ENCODE measurements at places on chromosomes 7 and 10.
A peak's percentile ranks its signal among the peaks of the same experiment; 100 is the strongest.

DNA sequence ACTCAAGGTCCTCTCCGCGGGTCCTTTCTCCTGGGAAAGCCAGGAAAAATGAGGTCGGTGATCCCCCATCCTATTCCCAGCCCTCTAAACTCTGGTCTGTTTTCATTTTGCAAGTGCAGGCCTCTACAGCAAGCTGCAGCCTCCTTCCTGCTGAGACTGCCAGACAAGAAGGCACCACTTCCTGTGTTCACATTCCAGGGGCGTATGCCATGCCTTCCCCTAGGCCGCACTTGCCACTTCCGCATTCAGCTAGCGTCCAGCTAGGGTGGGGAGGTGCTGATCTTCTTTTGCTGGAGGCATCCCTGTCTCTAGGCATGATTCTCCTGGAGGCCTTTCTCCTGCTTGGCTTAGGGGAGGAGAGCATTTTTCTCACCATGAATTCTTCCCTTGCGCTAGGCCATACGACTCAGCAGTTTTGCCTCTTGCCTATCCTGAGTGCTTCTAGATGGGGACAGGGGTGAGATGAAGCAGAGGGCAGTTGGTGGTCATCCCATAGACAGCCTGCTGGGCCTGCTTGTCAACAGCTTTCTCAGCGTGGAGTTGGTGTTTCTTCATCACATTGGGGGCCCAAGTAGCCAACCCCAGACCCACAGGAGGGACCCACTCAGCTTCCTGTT, 328.9 kb downstream of the RPS24 start:
- peak; percentile 17 for DNase-seq

GRCh38 chr7:74033372-74034311, 5.7 kb downstream of the ELN start:
- DNase-seq, result peak; percentile 60

- DNase-seq, result no peak
These were observed 344.2 kb upstream of the KIAA1217 start for GRCh38 chr10:23864631-23865147.

- DNase-seq, result no peak
These were observed 464.2 kb downstream of the PLXNA4 start for GRCh38 chr7:132112106-132112505.

GRCh38 chr7:44980393-44981034, 1.7 kb upstream of the MYO1G start:
- peak; percentile 62 for DNase-seq

- no peak for DNase-seq
These were observed 513.3 kb downstream of the MDFIC start for GRCh38 chr7:115435178-115435577.

DNA sequence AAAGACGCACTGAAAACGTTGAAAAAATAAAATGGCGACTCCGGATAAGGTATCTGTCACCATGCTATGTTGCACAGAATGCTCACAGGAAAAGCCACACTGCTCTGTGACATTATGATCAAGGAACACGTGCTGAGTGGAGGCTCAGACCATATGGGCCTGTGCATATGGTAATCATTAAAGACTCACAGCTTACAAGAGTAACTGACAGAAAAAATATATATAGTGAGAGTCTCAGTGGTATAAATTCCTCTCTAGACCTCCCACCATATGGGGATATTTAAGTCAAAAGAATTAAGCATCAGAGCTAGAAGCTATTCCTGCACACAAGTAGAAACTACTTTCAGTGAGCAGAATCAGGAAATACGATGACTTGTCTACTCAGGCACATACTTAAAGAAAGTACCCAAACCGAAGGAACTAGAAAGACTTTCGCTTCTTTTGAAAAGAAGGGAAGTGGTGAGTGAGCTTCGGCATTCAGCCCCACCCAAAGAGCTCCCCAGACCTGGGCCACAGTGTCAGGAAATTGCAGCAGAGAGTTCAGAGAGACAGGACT, 65.1 kb upstream of the MPP7 start:
- DNase-seq, result peak; percentile 66

- DNase-seq, result no peak
These were observed 10.1 kb downstream of the PFKFB3 start for GRCh38 chr10:6212806-6213205.

DNA sequence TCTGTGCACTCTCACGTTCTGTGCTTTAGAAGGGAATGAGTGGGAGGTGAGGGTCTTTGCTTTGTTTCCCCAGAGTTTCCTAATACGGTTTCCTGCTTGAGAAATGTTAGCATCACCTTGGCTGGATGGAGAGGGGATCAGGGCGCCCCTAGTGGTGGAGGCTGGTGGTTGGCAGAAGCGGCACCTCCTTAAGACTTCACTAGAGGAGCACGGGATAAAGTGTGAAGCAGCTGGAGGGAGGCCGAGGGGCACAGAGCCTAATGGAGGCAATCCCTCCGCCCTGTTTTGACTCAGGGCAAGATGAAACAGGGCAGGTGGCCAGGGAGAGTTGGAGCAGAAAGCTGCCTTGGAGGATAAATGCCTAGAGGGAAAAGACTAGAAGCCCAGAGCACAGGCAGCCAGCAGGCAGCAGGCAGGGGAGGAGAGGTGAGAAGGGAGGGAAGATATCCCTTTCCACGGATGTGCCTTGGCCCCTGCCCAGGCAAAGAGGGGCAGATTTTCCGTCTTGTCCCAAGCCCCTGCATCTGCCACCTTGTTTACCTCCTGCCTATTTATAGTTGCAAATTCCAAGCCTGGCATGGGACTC, 56.0 kb upstream of the BTRC start:
- no peak for DNase-seq

GRCh38 chr7:105244594-105244993, 144.1 kb downstream of the SRPK2 start:
- no peak for DNase-seq

GRCh38 chr10:93280121-93280698, 201.9 kb downstream of the MYOF start:
- DNase-seq, result no peak

GRCh38 chr10:14758994-14759664, 15.6 kb downstream of the FAM107B start:
- DNase-seq, result no peak

DNA sequence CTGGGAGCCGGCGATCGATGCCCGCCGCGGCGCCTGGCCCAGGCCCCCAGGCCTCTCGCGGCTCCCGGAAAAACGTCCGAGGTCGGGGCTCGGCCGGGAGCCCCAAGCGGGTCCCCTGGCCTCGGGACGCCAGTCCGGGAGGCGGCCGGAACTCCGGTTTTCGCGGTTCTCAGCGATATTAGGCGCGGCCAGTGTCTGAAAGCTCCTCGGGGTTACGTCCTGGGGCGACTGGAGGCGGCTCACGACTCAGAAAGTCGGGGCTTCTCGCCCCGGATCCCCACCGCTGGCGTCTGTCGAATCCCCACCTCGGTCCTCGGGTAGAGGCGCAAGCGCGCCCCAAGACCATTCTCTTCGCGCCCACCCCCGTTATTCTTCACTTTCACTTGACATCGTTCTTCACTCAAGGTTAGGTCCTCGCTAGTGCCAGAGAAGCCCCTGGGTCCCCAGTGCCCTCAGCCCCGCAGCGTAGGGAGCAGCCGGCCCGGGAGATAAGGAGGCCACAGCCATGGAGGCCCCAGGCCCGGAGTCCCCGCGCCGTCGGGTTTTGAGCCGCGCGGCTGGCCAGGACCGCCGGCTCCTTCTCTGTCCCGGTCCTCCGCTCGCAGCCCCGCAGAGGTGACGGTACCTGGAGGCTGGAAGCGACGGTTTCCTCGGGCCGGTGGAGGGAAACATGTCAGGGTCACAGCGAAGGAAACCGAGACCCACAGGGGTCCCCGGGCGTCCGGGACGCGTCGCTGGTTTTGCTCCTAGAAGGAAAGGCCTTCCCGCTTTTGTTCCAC, 35.2 kb upstream of the EBLN1 start:
- peak; percentile 30 for DNase-seq

DNA sequence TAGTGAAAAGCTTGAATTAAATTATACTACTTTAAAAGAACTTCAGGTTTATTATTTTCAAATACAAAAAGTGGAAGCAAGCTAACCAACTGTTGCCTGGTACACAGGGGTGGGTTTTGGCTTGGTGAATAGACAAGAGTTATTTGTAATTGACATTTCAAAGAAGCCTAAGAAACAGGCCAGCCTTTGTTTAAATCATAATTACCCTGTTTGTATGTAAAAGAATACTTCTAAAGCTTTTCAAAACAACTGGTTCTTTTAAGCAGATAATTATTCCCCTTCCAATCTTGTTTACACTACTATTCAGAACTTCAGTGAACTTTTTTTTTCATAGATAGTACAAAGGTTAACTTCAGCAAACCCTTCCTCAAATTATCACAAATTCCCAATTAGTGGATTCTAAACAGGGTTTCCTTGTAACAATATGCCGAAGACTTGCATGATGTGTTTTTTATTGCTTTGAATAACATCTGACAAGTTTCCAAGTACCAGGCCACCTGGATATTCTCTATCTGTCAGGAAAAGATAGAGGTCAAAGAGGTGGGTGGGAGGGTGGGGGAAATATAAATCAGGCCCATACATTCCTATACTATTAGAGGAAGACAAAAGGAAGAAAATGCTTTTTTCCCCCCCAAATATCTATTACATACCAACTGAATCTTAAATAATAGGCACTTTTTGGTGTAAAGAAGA, 20.4 kb downstream of the SSMEM1 start:
- DNase-seq, result peak; percentile 94

DNA sequence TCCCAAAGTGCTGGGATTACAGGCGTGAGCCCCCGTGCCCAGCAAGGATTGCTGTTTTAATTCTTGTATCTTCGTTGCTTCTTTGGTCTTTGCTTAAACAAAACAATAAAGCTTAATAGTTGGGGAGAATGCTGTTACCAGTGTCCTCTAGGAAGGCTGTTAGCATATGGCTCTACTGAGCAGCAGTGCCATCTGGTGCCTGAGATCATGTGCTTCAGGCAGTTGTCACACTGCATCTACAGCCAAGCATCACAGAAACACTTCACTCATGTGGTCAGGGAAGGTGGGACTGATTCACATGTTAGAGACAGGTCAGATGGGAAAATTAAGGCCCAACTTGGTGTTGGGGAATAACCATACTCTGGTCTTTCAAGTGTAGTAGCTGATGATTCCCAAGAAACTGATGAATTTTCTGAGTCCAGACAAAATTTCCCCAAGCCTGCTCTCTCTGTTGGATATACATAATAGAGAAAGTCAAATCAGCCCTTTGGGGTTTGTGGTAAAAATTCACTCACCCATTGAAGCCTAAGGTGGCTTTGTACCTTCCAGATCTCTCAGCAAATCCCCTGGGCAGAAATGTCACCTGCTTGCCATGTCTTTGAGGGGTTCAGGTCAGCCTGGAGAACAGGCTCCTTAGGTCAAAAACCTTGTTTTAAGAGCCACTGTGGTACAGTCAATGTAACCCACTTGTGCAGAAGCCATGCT, 28.4 kb downstream of the UBE2D4 start:
- DNase-seq, result peak; percentile 81

DNA sequence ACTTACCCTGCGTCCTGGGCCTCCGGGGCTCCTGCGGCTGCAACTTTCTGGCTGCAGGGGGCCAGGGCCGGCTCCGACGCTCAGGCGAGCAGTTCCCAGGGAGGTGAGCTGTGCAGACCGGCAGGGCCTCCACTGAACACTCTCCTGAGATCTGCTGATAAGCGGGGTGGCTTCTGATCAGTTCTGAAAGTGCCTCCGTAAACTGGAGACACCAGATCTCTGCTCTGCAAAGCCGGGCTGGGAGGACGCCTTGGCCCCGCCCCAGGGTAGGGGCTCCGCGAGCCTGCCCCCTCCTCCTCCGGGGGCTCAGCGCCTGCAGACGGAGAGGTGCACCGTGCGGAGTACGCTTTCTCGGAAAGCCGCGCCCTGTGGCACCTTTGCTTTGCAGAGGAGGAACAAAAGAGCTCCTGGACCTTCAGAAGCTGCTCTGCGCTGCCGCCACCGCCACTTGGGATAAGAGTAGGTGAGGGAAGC, 141.3 kb upstream of the VKORC1L1 start:
- DNase-seq, result no peak

DNA sequence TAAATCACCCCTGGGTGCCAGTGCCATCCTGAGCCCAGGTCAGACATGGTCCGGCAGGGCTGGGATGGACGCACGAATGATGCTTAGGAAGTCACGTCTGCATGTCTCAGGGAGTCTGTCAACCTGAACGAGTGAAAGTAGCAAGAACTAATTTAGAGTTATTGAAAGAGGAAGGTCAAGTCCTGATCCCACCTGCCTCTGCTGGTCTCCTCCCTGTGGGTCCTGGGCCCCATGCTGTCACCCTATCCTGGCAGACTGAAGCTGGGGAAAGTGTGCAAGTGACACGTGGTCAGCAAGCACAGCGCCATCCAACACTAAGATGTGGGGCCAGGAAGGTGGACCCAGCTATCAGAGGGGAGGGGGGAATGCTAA, 26.1 kb upstream of the GRID1 start:
- DNase-seq, result no peak

GRCh38 chr10:43076311-43076875, 476 bp upstream of the RET start:
- no peak for DNase-seq

DNA sequence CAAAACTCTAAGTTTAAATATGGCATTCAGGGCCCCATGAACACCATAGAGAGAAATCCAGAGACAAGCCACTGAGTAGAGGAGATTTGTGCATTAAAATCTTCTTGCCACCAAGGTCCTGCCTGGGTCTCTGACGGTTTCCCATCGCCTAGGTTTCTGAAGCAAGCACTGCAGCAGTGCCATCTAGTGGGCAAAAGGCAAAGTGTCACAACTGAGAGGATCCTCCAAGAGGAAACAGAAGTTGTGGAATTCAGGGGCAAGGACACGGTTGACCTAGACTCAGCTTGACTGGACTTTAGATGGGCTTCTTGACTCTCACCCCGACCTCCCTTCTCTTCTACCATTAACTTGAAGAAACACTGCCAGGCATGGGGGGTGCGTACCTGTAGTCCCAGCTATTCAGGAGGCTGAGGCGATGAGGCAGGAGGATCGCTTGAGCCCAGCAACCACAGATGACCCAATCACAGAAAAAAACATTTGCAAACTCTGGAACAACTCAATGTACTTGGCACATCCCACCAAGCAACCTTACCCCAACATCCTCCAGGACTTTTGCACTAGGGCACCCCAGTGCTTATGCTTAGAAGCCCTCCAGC, 604.1 kb downstream of the GALNT17 start:
- DNase-seq, result peak; percentile 62

DNA sequence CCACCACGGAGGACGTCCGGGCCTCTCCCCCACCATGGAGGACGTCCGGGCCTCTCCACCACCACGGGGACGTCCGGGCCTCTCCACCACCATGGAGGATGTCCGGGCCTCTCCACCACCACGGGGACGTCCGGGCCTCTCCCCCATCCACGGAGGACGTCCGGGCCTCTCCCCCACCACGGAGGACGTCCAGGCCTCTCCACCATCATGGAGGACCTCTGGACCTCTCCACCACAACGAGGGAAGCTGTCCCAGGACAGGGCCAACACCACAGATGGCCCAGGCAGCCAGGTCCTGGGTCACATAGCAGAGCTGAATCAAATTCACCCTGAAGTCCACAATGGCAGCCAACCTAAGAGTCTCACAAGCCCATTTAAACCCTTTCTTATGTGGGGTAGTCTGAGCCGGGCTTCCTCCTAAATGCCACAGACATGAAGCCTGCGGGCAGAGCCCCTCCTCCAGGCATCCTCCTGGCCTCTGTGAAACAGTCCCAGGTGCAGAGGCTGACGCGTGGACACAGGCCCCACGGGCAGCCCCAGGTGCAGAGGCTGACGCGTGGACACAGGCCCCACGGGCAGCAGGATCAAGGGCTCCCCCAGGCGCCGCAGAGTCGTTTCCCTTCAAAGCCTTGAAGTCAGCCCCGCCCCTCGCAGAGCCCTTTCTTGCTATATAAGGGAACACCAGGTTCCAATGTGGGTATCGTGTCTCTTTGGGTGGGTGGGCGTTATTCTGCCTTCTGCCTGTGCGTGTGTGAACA, 47.0 kb downstream of the FOXL3 start:
- DNase-seq, result no peak

- no peak for DNase-seq
These were observed 3.2 kb downstream of the CDH23 start for GRCh38 chr10:71399946-71400345.

- DNase-seq, result no peak
These were observed 145.4 kb downstream of the WDR11 start for GRCh38 chr10:120996456-120997034.

Data from pons (tissue), 1 donor.